ENCODE measurements at places on chromosomes 11 and 22.

GRCh38 chr11:133520707-133521106 is 11.6 kb downstream of the OPCML start:
- DNase-seq, result no peak

DNA sequence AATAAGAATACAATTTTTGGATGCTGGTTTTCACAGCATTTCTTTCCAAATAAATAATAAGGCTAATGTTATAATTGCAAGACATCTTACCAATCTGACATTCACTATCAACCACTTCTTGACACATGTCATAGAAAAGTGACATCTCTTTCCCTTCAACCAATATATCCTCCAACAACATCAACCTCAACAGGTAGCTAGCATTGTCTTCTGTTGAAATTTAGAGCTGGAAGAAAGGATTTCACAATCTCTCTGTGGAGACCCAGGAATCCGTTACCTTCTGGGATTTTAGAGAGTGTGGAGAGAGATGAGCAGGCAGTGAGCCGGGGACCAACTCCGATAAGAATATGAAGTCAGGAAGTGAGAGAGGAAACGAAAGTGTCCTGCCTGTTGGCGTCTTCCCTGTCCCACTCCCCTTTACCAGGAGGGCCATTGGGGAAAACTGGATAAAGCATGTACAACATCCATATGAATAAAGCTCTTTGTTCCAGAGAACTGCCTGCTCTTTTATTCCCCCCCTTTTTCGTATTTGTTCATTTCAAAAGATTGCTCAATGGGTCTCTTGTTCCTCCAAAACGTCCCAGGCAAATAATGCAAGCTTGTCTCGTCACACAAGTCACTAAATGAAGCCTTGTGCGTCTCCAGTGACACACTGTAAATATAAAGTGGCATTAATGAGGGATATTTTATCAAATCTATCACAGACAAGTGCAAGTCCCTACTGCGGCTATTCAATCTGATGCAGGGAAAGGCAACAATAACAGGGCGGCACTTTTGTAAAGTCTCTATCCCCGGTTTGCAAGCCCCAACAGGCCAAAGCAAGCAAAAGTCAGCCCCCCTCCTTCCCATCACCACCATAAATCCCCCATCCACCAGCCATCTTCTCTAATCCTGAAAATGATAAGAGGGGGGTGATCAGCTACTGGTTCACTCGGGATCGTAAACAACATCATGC is 3.4 kb downstream of the CADM1 start:
- DNase-seq, result no peak

- DNase-seq, result no peak
Observed at GRCh38 chr11:78350091-78350645, 67.5 kb downstream of the GAB2 start.

DNA sequence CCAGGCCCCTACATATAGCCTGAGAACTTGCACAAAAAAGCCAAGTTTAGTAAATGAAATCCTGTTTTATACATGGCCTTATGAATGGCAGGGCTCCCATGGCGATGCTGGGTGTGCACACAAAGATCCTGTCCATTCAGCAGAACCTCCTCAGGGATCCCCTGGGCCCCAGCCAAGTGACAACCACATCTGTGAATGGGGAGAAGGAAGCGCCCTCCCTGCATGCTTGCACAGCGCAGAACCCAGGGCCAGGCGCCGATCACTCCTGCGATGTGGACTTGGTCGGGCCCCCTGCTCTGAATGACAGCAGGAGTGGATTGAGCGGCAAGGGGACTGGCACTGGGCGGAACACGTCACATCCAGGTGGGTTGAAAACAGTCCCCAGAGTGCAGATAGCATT is 4.5 kb upstream of the CDC42EP2 start:
- no peak for DNase-seq

GRCh38 chr11:24391167-24391566 is 105.7 kb upstream of the LUZP2 start:
- no peak for DNase-seq

- peak; percentile 18 for DNase-seq
Observed at GRCh38 chr11:20488352-20488751, 100.8 kb downstream of the PRMT3 start.

DNA sequence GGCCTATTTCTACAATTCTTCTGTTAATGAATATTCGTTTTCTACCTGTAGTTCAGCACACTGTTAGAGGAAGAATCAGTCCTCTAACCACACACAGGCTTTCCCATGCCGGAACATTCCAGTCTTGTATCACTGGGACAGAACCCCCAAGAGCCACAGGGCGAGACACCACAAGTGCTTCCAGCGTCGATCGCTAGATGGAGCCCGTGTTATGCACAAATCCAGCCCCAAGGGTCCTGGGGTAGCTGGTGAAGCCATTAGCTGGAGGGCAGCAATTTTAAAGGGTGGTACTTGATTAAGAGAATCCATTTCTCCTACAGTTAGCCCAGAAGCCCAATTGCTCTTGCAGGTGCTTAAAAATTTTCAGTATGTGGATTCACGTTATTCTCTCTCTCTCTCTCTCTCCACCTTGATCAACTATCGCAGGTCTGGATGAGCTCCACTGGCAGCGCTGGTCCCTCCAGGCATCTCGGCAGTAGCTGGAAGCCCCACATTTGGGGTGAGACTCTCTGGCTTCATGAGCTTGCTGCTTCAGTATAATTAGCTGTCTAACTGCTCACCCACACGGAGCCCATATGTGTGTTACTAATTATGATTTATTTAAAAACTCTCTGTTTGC is 148.2 kb upstream of the SNX19 start:
- DNase-seq, result peak; percentile 61

- DNase-seq, result no peak
Observed at GRCh38 chr11:102564110-102564509, 33.6 kb upstream of the MMP7 start.

- no peak for DNase-seq
Observed at GRCh38 chr11:65536412-65537295, 11.8 kb downstream of the SCYL1 start.

GRCh38 chr11:36411202-36411640 is 98.9 kb downstream of the TRAF6 start:
- DNase-seq, result no peak

DNA sequence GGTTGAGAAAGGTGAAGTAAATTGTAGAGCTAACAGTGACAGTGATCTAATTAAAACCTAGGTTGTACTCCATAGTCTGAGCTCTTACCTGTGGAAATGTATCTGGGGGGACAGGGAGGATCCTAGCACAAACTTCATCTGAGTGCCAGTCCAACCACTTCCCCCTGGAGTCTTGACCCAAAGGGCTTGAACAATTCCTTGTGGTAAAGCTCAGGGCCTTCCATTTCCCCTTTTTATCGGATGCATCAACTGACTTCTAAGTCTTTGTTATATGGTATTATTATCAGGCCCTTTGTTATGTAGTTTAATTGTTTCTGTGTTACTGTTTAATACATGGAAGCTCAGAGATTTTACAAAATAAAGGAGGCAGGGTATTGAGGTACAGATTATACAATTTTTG is 140.2 kb upstream of the SESN3 start:
- no peak for DNase-seq

DNA sequence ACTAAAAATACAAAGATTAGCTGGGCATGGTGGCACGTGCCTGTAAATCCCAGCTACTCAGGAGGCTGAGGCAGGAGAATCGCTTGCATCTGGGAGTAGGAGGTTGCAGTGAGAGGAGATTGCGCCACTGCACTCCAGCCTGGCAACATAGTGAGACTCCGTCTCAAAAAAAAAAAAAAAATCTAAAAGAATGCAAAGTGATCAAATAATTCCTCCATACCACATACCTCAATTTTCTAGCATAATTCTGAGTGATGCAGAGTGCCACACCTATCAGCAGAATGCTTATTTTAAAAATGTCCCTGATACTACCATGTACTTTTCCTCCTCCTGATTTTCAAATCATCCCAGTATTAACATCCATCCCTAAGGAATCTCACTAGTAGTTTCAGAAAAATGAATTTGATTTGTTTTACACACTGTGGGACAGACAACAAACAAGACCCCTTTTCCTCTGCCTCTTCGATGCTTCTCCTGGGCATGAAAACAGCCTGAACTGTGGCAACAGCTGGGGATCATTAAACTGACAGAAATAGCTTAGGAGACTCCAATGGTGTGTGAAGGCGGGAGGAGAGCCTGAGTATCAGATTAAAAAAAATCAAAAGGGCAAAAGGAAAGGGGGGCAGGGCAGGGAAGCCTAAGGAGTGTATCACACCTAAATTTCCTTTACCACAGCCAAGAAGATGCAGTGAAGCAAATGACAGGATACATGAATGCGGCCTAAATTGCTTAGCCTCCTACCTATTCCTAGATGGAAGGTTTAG is 114.7 kb downstream of the SGSM3 start:
- no peak for DNase-seq

- no peak for DNase-seq
Observed at GRCh38 chr11:63897459-63898146, 19.4 kb downstream of the RCOR2 start.

- DNase-seq, result no peak
Observed at GRCh38 chr11:69775163-69775755, at the start of gene FGF4. Gene FGF4, minus strand, starts transcription at chr11:69775341. Its CDS starts 257 bp downstream, at chr11:69775084.

DNA sequence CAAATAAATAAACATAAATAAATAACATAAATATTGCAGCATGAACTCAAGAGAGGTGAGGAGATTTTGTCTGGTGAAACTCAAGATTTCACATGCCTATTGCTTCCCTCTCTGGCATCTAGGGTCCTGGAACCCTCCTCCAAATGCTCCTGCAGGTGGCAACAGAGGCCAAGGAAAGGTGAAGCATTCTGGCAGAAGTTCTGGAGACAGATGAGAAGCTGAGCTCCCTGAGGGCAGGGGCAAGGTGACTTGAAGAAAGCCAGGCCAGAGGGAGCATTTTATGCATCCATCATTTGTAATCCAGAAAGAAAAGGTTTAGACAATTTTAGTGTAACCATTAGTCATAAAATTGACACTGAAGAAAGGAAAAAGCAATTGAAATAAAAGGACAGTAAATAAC is 64.9 kb downstream of the ENDOD1 start:
- peak; percentile 74 for DNase-seq

DNA sequence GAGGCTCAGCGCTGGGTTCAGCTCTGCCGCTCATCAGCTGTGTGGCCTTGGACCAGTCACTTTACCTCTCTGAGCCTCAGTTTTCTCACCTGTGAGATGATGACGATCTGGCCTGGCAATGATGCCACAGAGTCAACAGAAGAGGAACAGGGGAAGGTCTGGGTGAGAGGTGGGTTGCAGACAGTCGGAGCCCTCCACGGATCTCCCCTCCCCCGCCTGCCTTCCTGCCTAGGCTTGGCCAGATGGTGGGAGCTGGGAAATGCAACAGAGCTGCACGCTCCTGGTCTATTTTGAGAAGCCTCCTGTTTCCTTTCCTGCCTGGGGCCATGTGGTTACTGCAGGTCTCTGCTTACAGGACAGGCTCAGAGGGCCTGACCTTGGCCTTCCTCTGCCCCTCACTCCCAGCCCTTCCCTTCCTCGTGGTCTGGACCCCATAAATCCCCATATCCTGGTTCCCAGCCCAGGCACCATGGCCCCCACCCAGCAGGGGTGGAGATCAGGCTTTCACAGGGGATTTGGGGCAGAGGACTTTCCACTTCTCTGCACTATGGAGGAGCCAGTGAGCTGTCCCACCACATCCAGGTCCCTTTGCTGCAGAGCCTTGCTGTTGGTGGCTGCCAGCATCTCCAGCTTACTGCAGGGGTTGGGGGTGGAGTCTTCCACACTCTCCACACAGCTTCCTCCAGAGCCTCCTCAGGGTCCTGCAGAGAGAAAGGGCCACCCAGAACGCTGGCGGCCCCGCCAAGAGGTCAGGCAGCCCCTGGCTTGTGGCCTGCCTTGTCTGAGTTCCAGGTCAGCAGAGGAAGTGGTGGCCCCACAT is 46.9 kb downstream of the C11orf96 start:
- DNase-seq, result peak; percentile 79

GRCh38 chr11:37280200-37280599 is 682.2 kb upstream of the RAG2 start:
- no peak for DNase-seq

GRCh38 chr22:26884921-26885320 is 227.5 kb downstream of the MIAT start:
- DNase-seq, result no peak

- DNase-seq, result no peak
Observed at GRCh38 chr11:2217211-2218030, 45.8 kb upstream of the TH start.

DNA sequence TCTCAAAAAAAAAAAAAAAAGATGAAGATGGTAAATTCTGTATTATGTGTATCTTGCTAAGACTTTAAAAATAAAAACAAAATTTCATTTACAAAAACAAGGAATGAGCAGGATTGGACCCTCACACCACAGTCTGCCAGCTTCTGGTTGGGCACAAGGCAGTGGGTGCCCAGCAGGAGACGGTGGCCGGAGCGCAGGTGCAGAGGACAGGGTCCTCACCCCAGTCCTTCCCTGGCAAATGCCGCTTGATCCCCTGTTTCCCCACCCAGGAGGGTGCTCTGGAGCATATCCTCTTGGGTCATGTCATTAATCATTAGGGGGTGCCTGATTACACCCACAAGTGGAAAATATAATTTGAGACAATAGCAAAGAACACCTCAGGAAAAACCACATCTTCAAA is 31.2 kb downstream of the SHANK2 start:
- DNase-seq, result no peak

DNA sequence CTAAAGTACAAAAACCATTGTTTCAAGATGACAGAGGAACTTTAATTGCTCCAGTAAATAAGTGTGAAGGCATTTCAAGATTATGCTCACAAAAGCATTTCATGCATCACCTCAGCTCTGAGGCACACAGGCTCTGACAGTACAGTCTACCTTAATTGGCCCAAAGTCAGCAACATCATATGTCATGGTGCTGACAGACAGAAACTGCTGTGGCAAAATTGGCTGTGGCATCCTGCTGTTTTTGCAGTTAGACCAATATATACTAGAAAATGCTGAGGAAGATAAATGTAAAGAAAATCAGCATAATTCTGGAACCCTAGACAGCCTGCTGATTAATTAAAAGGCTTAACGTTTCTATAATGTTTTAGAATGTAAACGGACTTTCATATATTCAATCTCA is 34.9 kb upstream of the PPP2R1B start:
- no peak for DNase-seq

- no peak for DNase-seq
Observed at GRCh38 chr22:48658246-48658645, 1169.4 kb downstream of the BRD1 start.

GRCh38 chr22:50567721-50568252 is 5.1 kb upstream of the SYCE3 start:
- no peak for DNase-seq

- no peak for DNase-seq
Observed at GRCh38 chr22:38793317-38793716, 626 bp downstream of the DNAL4 start.

- no peak for DNase-seq
Observed at GRCh38 chr11:123392844-123393243, 37.2 kb upstream of the GRAMD1B start.

All from BE2C (cell line).